AG09309 (cell line): ENCODE measurements at places on chromosomes 4 and X.

GRCh38 chr4:75786938-75787337, 62.6 kb downstream of the USO1 start:
- no peak for DNase-seq

GRCh38 chr4:152805071-152805650, 25.4 kb downstream of the ARFIP1 start:
- no peak for DNase-seq

DNA sequence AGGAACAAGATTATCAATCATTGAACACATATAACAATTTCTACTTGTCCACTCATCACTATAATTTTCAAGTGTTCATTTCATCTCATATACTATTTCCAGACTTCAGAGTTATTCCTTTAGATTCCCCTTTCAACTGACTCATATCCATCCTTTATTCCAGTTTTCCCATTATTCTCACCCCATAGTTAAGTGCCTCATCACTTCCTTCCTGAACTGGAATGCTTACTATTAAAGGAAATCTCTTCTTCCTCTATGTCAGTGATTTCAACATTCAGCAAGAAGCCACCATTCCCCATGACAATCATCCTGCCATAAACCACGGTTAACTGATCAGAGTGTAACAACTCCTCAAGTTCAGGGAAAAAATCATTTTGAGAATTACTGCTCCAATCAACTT, 198.9 kb downstream of the FBXO8 start:
- DNase-seq = no peak

DNA sequence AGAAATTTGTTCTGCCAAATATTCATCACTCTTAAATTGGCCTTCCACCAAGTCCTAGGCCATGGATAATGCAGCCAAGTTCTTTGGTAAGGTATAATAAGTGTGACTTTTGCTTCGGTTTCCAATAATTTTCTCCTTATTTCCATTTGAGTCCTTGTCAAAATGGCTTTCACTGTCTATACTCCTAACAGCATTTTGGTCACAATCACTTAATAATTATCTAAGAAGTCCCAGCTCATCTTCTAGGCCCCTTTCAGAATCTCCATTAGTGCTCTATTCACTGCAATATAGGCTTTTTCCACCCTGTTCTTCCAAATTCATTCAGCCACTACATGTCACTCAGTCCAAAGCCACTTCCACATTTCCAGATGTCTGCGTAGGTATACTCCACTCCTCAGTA, 51.0 kb upstream of the SPIN4 start:
- no peak for DNase-seq

GRCh38 chrX:56762220-56762619, 33.2 kb downstream of the NBDY start:
- no peak for DNase-seq

DNA sequence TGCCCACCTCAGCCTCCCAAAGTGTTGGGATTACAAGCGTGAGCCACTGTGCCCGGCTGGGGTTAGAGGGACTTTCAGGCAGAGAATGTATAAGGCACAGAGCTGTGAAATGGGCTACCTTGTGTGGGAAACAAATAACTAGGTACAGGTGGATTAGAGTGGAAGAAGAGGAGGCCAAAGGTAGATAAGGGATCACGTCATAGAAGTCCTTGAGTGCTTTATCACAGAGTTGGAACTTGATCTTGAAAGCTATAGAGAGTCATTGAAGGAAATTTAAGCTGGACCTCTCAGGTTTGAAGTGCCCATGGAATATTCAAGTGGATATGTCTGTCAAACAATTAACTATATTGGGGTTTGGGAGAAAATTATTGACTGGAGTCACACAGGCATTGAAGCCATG, 8.4 kb downstream of the N4BP2 start:
- DNase-seq = no peak

- DNase-seq = no peak
Observed at GRCh38 chrX:1283741-1284140, 15.1 kb downstream of the CSF2RA start.

GRCh38 chr4:99848591-99849001, 32.0 kb downstream of the DAPP1 start:
- no peak for DNase-seq

- no peak for DNase-seq
Observed at GRCh38 chr4:147597561-147597960, 19.6 kb upstream of the TMEM184C start.

DNA sequence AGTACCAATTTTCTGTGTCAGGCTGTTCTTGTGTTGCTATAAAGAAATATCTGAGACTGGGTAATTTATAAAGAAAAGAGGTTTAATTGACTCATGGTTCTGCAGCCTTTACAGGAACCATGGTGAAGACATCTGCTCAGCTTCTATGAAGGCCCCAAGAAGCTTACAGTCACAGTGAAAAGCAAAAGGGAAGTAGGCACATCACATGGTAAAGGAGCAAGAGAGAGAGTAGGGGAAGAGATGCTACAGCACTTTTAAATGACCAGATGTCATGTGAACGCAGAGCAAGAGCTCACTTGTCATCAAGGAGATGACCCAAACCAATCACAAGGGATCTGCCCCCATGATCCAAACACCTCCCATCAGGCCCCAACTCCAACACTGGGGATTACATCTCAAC, 174.3 kb downstream of the ATP10D start:
- DNase-seq = no peak

- DNase-seq = no peak
Observed at GRCh38 chrX:74195605-74196004, 108.4 kb upstream of the ZCCHC13 start.

DNA sequence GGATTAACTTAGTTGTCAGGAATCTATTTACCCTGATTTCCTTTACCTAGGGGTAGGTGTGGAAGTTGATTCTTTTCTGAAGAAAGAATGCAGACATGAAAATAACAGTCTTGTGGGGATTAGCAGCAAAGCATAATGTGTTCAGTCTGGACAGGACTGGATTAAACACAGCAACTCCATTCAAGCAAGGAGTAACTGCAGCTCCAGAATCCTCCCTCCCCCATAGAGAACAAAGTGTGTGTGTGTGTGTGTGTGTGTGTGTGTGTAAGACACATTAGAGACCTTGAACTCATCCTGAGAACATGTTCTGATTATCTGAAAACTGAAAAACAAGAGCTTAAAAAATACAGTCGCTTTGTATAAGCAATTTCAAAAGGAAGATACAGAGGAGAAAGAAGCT, 9.3 kb downstream of the C4orf54 start:
- DNase-seq = no peak

DNA sequence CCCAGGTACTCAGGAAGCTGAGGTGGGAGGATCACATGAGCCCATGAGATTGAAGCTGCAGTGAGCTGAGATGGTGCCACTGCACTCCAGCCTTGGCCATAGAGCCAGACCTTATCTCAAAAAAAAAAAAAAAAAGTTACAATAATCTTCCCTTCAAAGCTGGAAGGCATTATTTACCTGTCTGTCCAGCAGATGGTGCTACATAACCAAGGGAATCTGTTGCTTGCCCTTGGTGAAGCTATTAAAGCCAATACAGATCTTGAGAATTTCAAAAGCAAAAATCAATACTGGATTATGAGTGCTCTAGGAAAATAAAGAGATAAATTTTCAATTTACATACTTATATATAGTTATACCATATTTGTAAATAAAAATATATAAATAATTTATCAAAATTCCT, 25.9 kb downstream of the PKD2 start:
- no peak for DNase-seq

DNA sequence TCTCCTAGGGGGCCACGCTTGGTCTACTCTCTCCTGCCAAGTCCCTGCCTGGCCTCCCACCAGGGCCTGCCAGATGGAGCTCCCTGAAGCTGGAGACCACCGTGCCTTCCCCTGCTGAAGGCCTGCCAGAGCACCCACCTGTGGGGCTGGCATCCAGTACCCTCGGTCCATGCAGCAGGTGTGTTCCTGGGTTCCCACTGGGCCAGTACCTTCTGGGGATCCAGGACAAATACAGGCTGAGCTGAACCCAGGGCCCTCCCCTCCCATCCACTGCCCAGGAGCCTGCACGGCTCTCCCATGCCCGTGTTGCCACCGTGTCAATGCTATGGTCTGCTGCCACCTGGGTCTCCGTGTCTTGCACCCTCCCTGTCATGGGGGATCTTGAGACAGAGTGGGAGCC, 68.8 kb downstream of the ABLIM2 start:
- no peak for DNase-seq

- no peak for DNase-seq
Observed at GRCh38 chr4:12966726-12967125, 517.4 kb downstream of the RAB28 start.

GRCh38 chrX:50707405-50707804, 106.6 kb downstream of the SHROOM4 start:
- no peak for DNase-seq

DNA sequence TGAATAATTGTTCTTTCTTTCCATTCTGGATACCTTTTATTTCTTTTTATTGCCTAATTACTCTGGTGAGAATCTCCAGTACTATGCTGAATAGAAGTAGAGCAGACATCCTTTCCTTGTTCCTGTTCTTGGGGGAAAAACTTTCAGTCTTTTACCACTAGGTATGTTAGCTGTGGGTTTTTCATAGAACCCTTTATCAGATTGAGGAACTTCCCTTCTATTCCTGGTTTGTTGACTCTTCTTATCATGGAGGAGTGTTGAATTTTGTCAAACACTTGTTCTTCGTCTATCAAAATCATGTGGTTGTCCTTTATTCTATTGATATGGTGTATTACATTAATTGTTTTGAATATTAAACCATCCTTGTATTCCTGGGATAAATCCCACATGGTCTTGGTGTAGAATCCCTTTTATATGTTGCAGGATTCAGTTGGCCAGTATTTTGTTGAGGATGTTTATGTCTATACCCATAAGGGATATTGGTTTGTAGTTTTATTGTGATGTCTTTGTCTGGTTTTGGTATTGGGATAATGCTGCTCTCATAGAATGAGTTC, 23.6 kb downstream of the SH3BP2 start:
- DNase-seq = no peak

DNA sequence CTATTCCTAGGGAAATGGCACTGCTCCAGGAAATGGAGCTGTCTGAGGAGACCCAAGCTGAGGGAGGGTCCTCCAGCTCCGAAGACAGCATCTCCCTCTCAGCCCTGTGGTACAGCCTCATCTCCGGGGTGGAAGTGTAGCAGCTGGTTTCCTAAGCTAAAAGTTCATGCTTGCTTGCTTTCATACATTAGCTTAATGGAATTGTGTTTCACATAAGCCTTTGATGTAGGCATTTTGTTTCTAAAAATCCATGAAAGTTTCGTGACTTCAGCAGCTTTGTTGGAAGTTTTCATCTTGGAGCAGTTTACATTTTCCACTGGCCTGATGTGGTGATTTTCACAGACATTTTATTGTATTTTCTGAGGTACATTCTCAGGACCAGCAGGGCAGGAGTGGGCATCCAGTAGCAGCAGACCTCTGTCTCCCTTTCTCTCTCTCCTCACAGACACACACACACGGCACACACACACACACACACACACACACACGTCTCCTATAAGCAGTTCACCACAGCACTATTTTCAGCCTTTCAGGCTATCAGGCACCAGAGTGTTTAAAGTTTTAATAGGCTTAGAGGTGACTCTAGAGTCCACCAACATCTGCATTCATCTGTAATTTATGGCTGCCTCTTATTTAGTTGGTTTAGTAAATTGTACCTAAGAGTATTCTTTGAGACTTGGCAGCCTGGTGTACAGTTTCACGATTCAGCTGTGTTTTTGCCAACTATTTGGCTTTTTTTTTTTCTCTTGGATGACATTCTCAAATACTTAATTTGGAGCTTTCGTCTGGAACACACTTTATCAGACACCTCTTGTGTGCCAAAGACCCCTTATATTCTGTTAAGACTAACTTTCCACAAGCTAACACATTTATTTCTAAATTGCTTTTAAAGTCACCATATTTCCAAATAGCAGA, 225.8 kb upstream of the SFRP2 start:
- no peak for DNase-seq

GRCh38 chrX:50442426-50443116, 28.1 kb downstream of the DGKK start:
- no peak for DNase-seq

DNA sequence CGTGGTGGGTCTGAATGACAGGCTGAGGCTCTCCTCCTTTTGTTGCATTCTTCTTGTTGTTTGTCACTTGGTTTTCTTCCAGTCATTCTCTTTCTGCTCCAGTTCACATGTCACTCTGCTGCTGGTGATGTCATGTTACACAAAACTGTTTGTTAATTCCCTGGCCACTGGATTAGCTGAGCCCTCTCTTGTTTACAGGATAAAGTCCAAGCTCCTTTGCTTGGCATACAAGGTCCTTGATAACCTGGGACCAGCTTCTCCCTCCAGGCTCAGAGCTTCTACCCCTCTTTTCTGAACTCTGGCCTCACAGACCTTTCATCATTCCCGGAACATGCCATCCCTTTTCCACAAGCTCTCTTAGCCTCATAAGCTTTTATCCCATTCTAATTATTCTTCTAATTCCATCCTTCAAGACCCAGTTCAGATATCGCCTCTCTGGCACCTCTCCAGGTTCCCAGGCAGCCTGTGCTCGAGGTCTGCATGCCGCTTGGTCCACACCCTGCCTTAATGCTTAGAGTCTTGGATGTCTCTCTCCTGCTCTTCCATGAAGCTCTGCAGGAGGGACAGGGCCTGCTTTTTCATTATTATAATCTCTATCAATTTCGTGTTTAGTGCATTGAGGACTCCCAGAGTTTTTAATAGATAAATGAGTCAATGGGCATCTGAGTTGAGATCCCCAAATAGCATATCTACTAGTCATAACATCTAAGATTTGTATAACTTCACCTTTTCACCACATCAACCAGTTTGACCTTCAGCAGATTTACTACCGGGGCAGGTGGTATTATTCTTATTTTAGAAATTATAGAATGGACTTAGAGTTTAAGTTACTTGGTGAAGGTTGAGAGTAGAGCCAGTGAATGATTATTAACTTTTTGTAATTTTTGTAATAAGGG, 98.7 kb downstream of the TMEM131L start:
- no peak for DNase-seq

- DNase-seq = no peak
Observed at GRCh38 chr4:93319041-93319440, 509.5 kb upstream of the ATOH1 start.

DNA sequence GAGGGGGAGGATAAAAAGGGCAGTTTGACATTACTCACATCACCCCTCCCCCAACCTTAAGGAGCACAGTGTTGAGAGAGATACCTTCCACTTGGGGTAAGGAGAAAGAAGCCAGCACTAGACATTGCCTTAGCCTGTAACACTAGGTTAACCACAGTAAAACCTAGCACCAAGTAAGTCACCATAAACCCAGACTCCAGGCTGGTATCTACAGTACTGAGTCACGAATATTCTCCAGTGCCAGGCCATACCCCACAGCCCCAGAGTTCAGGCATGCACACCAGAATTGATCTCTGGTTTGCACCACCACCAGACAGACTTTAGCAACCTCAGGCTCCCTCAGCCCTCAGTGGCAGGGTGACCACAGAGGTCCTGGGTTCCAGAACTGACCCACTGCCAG, 570.4 kb downstream of the PRR32 start:
- no peak for DNase-seq

GRCh38 chr4:108465886-108466500, 154.4 kb upstream of the RPL34 start:
- DNase-seq = no peak

- DNase-seq = no peak
Observed at GRCh38 chr4:113407409-113407808, 354.1 kb downstream of the CAMK2D start.

- peak; percentile 85 for DNase-seq
Observed at GRCh38 chr4:174669270-174669669, 147.0 kb upstream of the HPGD start.
